ENCODE measurements at places on chromosomes 16 and 17.

DNA sequence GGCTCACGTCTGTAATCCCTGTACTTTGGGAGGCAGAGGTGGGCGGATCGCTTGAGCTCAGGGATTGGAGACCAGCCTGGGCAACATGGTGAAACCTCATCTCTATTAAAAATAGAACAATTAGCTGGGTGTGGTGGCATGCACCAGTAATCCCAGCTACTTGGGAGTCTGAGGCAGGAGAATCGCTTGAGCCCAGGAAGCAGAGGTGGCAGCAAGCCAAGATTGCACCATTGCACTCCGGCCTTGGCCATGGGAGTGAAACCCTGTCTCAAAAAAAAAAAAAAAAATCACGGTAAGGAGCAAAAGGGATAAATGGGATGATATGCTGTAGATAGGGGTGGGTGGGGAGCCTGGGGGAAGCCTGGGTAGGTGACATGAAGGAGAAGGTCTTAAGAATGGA lies 20.4 kb upstream of the TMEM98 start:
- no peak overlapping the region for H3K27ac ChIP-seq
- DNase-seq = no peak
- H3K27me3 ChIP-seq = no peaks in the 10 kb centered on the region
- H3K4me3 ChIP-seq = no peak overlapping the region
- H3K36me3 ChIP-seq = no peaks in the 10 kb centered on the region

DNA sequence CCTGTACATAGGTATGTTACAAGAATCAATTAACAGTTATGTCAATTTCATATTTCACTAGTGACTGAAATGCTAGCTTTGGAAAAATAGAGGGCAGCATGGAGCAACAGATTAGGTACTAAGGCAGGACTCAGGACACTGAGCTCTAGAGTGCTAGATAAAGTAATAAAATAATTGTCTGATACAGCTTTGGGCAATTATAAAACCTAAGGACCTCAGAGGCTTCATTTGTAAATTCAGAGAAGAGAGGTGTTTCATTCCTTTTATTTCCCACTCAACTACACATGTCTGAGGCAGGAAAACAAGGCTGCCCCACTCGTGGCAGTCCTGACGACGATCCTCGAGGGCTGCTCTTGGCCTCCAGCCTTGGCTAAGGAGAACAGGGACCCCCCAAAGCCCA lies 81.5 kb downstream of the CA4 start:
- peak; percentile 45 for DNase-seq
- H3K27ac ChIP-seq = no peak overlapping the region
- no peaks in the 10 kb centered on the region for H3K4me1 ChIP-seq
- no peak overlapping the region for H3K4me3 ChIP-seq
- H3K27me3 ChIP-seq = no peaks in the 10 kb centered on the region

- H3K27me3 ChIP-seq = no peaks in the 10 kb centered on the region
- peaks cover 3% of the 10 kb centered on the region for H3K36me3 ChIP-seq
- H3K4me1 ChIP-seq = peaks cover 23% of the 10 kb centered on the region
- DNase-seq = peak; percentile 96
- peak overlapping the region; percentile 96 for H3K27ac ChIP-seq
- peak overlapping the region; percentile 92 for H3K4me3 ChIP-seq
Observed at GRCh38 chr17:35433075-35433894, 985 bp upstream of the SLFN12 start.

GRCh38 chr17:42055027-42055426 lies 4.6 kb upstream of the C17orf113 start:
- H3K4me1 ChIP-seq = no peaks in the 10 kb centered on the region
- H3K27ac ChIP-seq = no peak overlapping the region
- no peak overlapping the region for H3K4me3 ChIP-seq
- peaks cover 28% of the 10 kb centered on the region for H3K27me3 ChIP-seq
- H3K36me3 ChIP-seq = no peaks in the 10 kb centered on the region
- DNase-seq = no peak

GRCh38 chr17:51745993-51746392 lies 412.5 kb downstream of the CA10 start:
- no peaks in the 10 kb centered on the region for H3K27me3 ChIP-seq
- H3K4me3 ChIP-seq = no peak overlapping the region
- H3K27ac ChIP-seq = no peak overlapping the region
- no peaks in the 10 kb centered on the region for H3K36me3 ChIP-seq

DNA sequence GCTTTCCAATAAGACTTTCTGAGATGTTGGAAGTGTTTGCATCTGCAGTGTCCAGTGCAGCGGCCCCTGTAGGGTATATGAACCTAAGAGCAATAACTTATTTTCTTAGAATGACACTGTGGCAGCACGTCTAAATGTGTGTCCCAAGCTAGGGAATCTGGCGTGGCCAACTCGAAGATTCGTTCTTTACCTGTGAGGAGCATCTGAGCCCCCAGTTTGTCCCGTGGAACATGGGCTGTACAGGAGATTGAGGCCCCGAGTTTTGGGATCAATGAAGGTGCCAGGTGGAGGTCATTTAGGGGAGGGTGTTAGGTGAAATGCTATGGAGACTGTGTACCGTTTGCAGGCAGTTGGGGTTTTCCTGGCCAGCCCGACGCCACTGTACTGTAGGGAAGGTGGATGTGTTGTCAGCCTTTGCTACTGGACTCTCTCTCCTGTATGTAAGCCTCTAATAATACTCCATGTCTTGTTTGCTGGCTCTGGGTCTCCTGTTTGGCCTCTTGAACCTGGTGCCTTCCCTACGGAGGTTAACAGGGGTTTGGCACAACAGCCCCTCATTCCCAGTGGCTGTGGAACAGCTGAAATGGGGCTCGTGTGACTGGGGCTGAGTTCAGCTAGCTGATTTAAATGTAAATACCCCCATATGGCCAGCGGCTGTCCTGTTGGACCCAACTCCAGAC lies 45.5 kb upstream of the SDK2 start:
- no peak overlapping the region for H3K27ac ChIP-seq
- no peak for DNase-seq
- H3K4me3 ChIP-seq = no peak overlapping the region
- H3K27me3 ChIP-seq = no peaks in the 10 kb centered on the region
- no peaks in the 10 kb centered on the region for H3K36me3 ChIP-seq

- no peaks in the 10 kb centered on the region for H3K36me3 ChIP-seq
- no peak overlapping the region for H3K4me3 ChIP-seq
- peaks cover 25% of the 10 kb centered on the region for H3K27me3 ChIP-seq
- H3K4me1 ChIP-seq = peaks cover 5% of the 10 kb centered on the region
Observed at GRCh38 chr16:181565-182021, 1.3 kb downstream of the HBQ1 start.

DNA sequence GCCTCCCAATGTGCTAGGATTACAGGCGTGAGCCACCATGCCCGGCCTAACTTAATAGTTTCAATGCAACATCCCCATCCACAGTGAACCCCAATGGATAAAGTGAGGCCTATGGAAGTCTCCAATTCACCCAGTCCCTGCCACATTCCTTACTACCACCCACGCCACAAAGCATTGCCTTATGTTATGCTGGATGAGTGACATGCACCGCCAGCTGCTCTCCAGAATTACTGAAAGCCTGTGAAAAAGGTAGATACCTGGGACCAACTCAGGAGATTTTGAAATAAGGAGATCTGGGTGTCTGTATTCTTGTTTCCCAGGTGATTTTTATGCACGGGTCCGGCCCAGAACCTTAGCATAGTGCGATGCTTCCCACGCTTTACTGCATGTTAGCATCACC lies 16.9 kb upstream of the GAS7 start:
- no peaks in the 10 kb centered on the region for H3K4me1 ChIP-seq
- H3K36me3 ChIP-seq = no peaks in the 10 kb centered on the region
- DNase-seq = no peak
- H3K27me3 ChIP-seq = no peaks in the 10 kb centered on the region
- H3K4me3 ChIP-seq = no peak overlapping the region
- no peak overlapping the region for H3K27ac ChIP-seq

DNA sequence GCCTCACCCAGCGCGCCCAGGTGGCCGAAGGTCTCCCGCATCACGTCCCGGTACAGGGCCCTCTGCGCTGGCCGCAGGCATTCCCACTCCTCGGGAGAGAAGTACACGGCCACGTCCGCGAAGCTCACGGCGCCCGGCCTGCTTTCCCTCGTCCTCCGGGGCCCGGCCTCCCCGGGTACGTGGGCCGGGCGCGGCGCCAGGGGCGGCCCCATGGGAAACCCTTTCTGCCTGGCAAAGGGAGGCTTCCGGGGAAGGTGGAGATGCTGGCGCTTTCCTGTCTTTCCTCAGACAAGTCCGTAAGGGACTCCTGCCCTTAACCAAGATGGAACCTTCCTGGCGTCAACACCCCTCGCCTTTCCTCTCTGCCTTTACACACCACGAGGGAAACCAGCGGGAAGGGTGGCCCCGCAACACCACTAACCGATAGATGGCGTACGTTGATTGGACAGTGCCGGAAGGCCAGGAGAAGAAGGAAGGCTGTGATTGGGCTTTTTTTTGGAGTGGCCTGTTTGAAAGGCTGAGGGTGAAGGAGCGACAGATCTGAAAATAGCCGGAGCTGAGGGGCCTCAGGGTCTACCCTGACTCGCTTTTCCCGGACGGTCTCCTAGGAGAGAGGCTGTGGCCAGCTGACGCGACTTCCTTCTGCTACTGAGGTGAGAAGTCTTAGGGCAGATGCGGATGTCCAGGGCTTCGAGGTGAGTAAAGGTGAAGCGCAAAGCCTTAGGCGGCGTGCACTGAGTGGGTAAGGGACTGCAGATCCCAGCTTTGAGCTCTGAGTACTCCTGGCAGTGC lies at the start of gene ZNF785:
Gene ZNF785, minus strand, starts transcription at position 298 of the 792 bp plus-strand sequence. Its CDS starts 86 bp downstream, at position 212.
- no peaks in the 10 kb centered on the region for H3K27me3 ChIP-seq
- peak; percentile 99 for DNase-seq
- peak within 1 kb of the TSS; percentile 72 for H3K4me3 ChIP-seq
- peaks cover 2% of the 10 kb centered on the region for H3K36me3 ChIP-seq
- peaks cover 7% of the 10 kb centered on the region for H3K4me1 ChIP-seq

DNA sequence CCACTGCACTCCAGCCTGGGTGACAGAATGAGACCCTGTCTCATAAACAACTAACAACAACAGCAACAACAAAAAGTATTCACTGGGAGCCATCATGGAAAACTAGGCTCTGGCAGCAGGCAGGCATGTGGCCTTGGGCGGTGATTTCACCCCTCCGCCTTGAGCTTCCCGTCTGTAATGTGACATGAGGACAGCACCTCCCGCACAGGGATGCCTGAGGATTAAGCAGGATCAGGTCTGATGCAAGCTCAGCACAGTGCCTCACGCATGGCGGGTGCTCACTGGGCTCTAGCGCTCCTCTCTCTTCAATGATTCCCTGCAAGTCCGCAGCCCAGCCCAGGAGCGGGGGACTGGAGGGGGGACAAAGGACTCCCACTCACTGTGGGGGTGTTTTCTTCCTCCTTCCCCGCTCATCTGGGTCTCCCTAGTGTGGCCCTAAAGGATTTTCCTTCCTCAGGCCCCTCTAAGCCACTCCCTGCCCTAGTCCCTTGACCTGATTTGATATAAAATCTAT lies 2.8 kb downstream of the PLCD3 start:
- H3K4me1 ChIP-seq = peaks cover 29% of the 10 kb centered on the region
- no peak overlapping the region for H3K4me3 ChIP-seq
- H3K27ac ChIP-seq = no peak overlapping the region

DNA sequence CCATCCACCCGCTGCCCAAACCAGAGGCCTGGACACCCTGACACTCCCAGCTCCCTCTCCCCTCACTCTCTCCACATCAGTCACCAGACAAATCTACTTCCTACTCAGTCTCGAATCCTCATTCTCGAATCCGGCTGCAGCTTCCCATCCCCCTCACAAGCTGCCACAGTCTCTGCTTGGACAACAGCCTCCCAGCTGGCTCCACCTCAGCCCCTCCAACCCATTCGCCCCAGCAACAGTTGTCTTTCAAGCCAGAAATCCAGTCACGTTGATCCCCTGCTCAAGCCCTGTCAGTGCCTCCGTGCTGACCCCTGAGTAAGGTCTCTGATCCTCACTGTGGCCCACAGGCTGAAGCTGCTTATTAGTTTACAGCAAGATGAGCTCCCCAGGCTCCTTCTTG lies 44.2 kb upstream of the MTSS2 start:
- H3K4me3 ChIP-seq = no peak overlapping the region
- no peaks in the 10 kb centered on the region for H3K27me3 ChIP-seq
- no peaks in the 10 kb centered on the region for H3K4me1 ChIP-seq
- DNase-seq = no peak

- no peak for DNase-seq
- H3K4me1 ChIP-seq = no peaks in the 10 kb centered on the region
- H3K36me3 ChIP-seq = no peaks in the 10 kb centered on the region
- H3K27ac ChIP-seq = no peak overlapping the region
- H3K27me3 ChIP-seq = no peaks in the 10 kb centered on the region
- no peak overlapping the region for H3K4me3 ChIP-seq
Observed at GRCh38 chr17:70390049-70390448, 220.7 kb downstream of the KCNJ2 start.

- H3K27me3 ChIP-seq = no peaks in the 10 kb centered on the region
- no peaks in the 10 kb centered on the region for H3K4me1 ChIP-seq
- H3K27ac ChIP-seq = no peak overlapping the region
- no peak for DNase-seq
- no peak overlapping the region for H3K4me3 ChIP-seq
- no peaks in the 10 kb centered on the region for H3K36me3 ChIP-seq
Observed at GRCh38 chr16:71373073-71373472, 14.6 kb downstream of the CALB2 start.

GRCh38 chr17:21425736-21426135 lies 49.6 kb downstream of the KCNJ12 start:
- H3K36me3 ChIP-seq = no peaks in the 10 kb centered on the region
- H3K4me1 ChIP-seq = no peaks in the 10 kb centered on the region
- H3K27me3 ChIP-seq = no peaks in the 10 kb centered on the region
- H3K4me3 ChIP-seq = no peak overlapping the region
- no peak overlapping the region for H3K27ac ChIP-seq

GRCh38 chr16:60225541-60225940 lies 1491.4 kb upstream of the GOT2 start:
- H3K36me3 ChIP-seq = no peaks in the 10 kb centered on the region

- peak overlapping the region; percentile 47 for H3K4me3 ChIP-seq
- no peaks in the 10 kb centered on the region for H3K36me3 ChIP-seq
- no peak for DNase-seq
- peak overlapping the region; percentile 86 for H3K27ac ChIP-seq
- no peaks in the 10 kb centered on the region for H3K27me3 ChIP-seq
Observed at GRCh38 chr17:8294814-8295316, 335 bp downstream of the SLC25A35 start.

DNA sequence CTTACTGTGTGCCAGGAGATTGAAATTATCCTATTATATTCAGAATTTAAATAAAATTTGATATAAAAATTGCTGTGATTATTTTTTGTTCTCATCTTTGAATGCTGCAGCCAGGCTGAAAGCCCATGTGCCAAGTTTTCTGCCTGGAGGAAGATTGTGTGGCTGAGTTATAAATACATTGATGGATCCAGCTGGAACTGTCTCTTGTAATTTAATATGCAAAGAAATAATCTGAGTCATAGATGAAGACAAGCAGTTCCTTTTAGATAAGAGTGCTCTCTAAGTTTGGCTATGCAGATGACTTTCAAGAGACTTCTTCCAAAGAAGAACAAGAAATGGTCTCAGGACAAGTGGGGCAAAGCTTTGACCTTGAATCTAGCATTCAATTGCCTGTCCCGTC lies 871.0 kb downstream of the CDH11 start:
- no peaks in the 10 kb centered on the region for H3K4me1 ChIP-seq
- no peaks in the 10 kb centered on the region for H3K27me3 ChIP-seq
- no peak overlapping the region for H3K4me3 ChIP-seq

GRCh38 chr16:86664522-86665318 lies 86.4 kb downstream of the FOXL1 start:
- peaks cover 60% of the 10 kb centered on the region for H3K4me1 ChIP-seq
- H3K36me3 ChIP-seq = no peaks in the 10 kb centered on the region
- H3K4me3 ChIP-seq = no peak overlapping the region
- H3K27ac ChIP-seq = peak overlapping the region; percentile 95
- no peaks in the 10 kb centered on the region for H3K27me3 ChIP-seq

GRCh38 chr17:74245145-74245831 lies 28.7 kb upstream of the DNAI2 start:
- no peaks in the 10 kb centered on the region for H3K27me3 ChIP-seq
- no peak overlapping the region for H3K4me3 ChIP-seq
- H3K4me1 ChIP-seq = no peaks in the 10 kb centered on the region
- no peaks in the 10 kb centered on the region for H3K36me3 ChIP-seq

- peaks cover 2% of the 10 kb centered on the region for H3K27me3 ChIP-seq
- H3K27ac ChIP-seq = no peak overlapping the region
- no peaks in the 10 kb centered on the region for H3K4me1 ChIP-seq
Observed at GRCh38 chr17:4600563-4600962, 16.2 kb downstream of the SMTNL2 start.

All from endothelial cell of umbilical vein (primary cell).